ENCODE measurements at places on chromosomes 4 and X.

DNA sequence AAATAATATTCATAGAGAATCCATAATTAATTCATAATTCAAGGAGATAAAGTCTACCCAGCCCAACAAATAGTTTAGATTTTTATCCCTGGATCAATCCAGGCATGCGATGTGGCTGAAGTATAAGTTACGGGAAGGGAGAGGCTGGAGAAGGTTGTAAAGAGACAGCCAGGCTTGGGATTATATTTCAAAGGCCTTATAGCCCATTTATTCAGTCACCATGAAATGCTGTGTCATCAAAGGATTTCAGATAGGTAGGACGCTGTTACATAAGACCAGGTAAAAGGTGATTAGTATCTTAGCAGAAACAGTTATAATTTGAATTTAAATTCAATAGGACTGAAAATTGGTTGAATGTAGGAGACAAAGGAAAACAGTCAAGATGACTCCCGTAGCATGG, 73.0 kb upstream of the NFKB1 start:
- no peak for DNase-seq

DNA sequence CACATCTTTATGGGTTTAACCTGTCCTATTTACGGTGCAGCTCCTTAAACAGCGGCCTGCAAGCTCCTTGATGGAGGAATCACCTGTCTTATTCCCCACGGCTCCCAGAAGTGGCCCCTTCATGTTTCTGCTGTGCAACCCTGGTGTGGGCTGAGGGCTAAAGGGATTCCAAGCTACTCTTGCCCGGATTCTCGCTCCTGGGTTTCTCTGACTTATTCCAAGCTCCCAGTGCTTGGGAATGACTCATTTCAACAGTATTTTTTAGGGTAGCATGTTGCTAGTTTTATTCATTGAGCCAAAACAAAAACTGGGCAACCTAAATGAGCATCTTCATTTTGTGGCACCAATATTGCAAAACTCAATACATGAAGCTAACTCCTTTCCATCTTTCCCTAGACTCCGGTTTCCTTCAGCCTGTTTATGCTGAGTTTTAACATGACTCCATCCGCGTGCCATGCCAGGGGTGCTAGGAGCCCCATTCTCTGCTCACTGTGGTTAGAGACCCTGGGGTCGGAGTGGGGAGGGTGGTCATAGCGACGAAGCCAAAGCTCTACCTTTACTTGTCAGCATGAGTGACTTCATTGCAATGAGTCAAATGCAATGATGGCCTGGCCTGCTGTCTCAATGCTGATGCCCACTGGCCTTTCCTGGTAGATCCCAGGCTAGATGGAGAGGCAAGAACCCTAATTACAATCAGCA, 349.7 kb downstream of the NR3C2 start:
- DNase-seq = no peak

DNA sequence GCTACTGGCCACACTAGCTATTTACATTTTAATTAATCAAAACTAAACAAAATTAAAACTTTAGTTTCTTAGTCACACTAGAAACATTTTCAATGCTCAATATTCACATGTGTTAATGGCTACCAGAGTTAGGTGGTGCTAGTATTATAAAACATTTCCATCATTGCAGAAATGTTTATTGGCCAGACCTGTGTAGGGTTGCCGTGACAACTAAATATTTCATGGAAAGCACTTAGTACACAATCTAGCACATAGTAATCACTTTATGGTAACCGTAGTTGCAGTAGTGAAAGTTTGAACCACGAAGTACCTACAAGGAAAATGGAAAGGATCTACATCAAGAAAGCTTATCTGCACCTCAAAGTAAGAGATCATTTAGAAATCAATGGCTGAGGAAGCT, 95.9 kb downstream of the HS6ST2 start:
- no peak for DNase-seq

DNA sequence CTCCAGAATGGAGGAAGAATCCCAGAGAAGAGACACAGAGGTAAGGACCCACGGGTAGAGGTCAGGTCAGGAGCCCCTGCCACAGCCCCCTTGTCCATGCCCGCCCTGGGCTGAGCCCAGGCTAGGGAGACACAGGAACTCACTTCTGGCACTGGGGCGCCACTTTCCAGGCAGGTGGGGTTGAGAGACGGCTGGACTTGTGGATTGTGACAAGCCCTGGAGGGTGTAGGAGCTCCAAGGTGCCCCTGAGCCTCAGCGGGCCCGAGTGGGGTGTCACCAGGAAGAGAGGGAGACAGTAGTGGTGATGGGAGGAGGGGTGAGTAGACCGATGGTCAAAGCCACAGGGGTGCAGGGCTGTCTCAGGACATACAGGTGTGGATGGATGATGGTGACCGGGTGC, 58.9 kb downstream of the WFS1 start:
- DNase-seq = no peak

DNA sequence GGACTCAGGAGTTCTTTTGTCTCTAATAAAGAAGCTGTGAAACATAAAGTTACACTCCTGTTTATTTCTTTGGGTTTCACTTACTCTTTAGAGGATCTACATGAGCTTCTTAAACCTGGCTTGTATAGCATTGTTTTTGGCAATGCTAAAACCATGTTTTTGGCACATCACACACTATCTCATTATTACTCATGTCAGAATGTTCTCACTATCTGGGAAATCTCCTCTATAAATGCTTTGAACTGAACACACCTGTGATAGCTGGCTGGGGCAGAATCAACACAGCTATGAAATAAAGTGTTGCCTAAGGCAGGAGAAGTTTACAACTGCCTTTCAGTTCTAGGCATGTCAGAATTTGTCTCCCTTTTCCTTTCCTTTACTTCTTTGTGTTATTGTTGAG, 52.6 kb downstream of the SULT1B1 start:
- DNase-seq = no peak

GRCh38 chrX:149462849-149463248, 42.3 kb downstream of the IDS start:
- DNase-seq = no peak

DNA sequence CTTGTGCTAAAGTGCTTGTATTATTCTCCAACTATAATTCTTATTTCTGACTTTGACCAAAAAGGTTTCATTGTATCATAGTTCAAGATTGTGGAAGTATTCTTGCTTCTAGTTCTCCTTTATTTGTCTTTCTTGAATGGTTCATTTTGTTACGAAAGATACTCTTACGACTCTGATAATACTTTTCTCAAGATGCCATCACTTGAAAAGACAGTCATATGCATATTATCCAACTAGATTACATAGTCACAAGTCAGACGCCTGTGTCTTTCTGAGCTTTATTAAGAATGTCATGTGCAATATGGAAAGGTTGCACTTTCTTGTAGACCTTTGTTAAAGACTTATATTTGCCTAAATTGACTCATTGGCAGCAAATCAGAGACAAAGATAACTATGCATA, 71.4 kb upstream of the HPGD start:
- DNase-seq = no peak

DNA sequence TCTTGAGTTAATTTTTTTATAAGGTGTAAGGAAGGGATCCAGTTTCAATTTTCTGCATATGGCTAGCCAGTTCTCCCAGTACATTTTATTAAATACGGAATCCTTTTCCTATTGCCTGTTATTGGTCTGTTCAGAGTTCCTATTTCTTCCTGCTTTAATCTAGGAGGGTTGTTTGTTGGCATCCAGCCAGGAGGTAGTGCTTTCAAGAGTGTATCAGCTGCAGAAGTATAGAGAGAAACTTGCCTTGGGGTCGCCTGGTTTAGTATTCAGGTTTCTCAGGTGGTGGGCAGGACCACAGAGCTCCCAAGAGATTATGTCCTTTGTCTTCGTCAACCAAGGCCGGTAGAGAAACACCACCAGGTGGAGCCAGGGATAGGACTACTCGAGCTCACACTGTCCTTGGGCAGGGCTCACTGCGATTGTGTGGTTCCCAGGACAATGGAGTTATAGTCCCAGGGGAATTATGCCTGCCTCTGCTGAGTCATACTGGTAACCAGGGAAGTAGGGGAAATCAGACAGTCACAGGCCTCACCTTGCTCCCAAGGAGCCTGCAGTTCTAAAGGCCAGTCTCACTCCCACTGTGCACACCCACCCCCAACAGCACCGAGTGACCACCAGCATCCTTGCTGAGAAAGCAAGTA, 168.1 kb downstream of the VSIG4 start:
- DNase-seq = no peak

DNA sequence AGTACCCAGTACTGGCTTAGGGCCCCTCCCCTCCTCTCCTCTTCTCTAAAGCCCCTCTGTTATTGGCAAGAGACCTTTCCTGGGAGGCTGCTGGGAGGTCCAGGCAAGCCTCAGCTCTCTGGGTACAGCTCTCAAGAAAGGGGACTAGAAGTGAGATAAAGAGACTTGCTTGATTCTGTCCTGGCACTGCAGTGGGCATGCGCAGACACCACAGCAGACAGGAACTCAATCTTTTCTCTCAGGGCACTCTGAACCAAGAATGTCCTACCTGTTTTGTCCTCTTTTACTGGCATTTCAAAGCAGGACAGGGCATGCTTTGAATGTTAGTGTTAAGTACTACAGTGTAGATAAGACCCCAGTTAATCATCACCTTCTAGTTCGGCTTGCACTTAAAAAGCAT, 74.9 kb downstream of the NYX start:
- DNase-seq = no peak

GRCh38 chrX:71991164-71991563, 80.5 kb downstream of the NHSL2 start:
- DNase-seq = no peak

DNA sequence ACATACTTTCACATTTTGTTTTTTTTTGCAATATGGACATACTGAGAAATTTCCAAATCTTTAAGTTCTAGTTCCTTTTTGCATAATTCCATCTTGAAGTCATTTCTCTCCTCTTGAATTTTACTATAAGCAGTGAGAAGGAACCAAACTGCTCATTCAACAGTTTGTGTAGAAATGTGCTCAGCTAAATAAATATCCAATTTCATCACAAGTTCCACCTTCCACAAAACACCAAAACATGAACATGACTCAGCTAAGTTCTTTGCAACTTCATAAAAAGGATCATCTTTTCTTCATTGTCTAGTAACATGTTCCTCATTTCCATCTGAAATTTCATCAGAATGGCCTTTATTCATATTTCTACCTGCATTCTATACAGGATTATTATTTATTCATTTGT, 77.3 kb upstream of the FGF13 start:
- no peak for DNase-seq

DNA sequence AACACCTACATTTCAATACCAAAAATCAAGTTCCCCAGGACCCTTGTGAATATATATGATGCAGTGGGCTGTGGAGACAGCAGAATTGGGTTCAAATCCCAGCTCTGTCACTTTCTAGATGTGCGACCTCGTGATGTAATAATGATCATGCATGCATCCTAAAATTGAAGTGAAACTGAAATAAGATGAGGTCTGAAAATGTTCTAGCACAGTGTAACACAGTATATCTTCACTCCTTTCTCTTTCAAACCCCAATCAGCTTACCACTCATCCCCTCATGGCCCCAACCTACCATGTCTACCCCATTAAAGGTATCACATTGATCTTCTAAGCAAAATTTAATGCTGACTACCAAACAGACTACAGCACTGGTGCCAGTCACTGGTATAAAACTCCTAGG, 69.9 kb upstream of the BRS3 start:
- DNase-seq = no peak

- no peak for DNase-seq
Measured at GRCh38 chr4:9916346-9916745, 105.0 kb downstream of the SLC2A9 start.

GRCh38 chrX:97452283-97452682, 568.6 kb downstream of the RPA4 start:
- DNase-seq = no peak

DNA sequence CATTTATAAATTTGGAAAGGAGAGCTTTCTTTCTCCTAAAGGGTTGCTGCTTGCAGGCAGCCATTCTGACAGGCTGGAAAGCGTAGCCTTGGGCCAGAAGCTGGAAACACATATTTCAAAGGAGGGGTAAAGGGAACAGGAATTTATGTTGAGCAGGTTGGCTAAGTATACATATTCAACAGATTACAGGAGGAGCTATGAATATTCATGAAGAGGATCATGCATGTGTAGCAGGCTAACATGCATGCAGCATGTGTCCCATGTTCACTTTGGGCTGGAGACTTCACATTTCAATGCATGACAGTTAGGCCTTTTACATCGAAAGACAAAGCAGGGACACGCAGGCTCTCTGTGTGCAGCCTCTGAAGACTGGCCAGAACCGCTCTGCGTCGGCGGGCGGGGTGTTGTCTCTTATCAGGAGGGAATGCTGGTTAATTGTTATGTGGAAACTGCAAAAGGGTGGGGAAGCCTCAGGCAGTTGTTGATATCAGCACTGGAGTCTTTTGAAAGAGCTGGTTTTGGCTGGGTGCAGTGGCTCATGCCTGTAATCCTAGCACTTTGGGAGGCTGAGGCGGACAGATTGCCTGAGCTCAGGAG, 31.5 kb downstream of the CASP3 start:
- DNase-seq = no peak

DNA sequence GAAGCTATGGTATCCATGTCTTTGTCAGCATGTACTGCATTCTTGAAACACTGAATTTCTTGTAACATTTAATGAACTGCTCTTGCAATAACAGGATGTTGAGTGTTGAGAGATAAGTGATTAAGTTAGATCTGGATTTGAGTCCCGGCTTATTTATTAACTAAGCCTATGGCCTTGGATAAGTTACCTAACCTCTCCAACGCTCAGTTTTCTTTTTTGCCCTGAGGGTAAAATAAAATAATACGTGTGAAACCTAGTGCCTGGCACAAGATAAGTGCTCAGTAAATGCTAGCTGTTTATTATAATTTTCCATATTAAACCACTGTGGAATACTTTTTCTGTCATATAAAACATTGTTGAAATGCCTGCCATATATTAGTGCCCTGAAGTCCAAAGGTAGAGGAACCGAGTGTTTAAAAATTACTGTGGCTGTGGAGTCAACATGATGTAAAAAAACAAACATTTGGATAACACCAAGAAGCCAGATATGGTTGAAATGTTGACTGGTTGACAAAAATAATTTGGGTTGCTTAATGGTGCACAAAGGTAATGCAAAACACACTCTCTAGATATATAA, 58.6 kb upstream of the ALB start:
- no peak for DNase-seq

DNA sequence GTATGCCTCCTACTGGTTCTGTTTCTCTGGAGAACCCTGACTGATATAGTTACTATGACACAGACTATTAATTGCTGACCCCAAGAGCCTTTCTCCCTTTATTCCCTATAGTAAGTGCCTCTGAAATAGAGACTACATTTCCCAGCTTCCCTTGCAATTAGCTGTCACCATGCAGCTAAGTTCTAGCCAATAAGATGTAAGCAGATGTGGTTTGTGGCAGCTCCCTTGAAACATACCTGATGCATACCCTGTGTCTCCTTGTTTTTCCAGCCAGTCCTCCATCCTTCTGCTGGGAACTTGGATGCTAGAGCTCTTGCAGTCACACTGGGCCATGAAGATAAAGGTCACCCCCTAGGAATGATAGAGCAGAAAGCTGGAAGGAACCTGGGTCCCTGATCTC, 9.7 kb upstream of the TMEM165 start:
- DNase-seq = no peak

GRCh38 chrX:44431194-44431593, 87.7 kb upstream of the EFHC2 start:
- DNase-seq = no peak
